HS-5 (cell line): ENCODE measurements at places on chromosomes 6 and 20.

DNA sequence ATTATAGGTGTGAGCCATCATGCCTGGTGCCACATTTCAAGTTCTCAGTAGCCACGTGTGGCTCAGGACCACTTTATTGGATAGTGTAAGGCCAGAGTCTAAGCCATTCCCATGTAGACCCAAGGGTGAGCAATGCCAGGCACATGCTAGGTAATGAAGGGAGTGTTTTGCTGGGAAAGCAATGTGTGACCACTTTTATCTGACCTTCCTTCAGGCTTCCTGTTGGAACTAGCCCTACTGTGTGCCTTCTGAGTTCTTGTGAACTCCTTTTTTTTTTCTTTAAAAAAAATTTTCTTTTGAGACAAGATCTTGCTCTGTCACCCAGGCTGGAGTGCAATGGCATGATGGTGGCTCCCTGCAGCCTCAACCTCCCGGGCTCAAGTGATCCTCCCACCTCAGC, 33.3 kb downstream of the ZNF341 start:
- no peak for DNase-seq

DNA sequence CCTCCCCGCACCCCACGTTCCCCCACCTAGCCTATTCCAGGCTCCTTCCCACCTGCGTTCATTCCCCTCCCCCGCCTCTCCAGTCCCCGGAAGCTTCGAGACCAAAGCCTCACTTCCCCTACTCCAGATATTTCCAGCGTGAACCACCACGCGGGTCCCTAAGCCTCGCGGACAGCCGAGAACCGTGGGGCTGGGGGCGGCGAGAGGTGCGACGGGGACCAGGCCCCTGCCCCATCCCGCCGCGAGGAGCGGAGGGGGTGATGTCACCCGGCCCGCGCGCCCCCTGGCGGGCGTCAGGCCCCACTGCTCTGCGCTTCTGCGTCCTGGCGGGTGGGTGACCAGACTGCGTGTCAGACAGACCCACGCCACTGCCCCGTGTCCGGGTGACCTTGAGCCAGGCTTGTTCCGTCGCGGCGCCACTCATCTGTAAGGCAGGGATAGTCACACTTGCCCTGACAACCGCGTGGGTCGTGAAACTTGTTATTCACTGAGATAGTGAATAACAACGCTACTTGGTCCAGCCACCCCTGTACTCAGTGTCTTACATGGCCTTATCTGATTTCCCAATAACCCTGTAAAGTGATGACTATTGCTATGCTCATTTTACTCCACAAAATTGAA, 9.0 kb upstream of the HSP90AB1 start:
- DNase-seq: no peak

- peak; percentile 44 for DNase-seq
These were observed 3.1 kb upstream of the STX16 start for GRCh38 chr20:58647796-58648501.

DNA sequence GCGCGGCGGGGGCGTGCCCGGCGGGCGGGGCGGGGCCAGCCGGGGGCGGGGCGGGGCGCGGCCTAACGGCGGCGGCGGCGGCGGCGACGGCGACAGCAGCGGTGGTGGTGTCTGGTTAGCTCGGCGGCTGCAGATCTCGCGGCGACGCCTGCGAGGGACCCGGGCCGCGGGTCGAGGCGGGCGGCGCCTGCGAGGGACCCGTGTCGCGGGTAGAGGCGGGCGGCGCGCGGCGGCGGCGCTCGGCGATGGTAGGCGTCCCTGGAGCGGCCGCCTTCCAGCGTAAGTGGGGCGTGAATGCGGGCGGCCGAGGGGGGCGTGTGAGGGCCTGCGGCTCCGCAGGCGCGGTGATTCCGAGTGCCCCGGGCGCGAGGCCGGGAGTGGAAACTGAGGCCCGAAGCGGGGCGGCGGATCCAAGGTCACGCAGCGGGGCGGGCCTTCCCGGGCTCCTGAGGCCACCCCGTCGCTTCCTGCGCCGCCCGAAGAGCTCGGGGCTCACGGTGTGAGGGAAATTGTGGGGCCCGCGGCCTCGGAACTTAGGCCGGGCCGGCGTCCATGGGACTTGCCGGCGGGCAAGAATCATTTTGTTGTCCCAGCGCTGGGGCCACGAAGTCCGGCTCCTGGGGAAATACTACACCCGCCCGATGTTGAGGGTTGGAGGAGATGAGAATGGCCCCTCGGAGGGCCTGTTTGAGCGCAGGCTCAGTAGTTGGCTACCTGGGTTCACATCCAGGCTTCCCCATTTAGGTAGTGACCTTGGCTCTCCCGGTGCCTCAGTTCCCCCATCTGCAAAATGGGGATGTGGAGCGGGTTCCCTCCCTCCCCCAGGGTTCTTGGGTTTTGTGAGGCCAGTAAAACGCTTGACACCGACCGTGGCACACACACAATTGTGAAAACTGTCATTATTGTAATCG, at the start of gene CBFA2T2:
CBFA2T2 (plus strand) TSS at position 74 of the 911 bp plus-strand sequence; CDS start at position 246, 172 bp downstream.
- DNase-seq: peak; percentile 18

- DNase-seq: peak; percentile 93
These were observed 40.1 kb downstream of the OR2B2 start for GRCh38 chr6:27871924-27872638.

DNA sequence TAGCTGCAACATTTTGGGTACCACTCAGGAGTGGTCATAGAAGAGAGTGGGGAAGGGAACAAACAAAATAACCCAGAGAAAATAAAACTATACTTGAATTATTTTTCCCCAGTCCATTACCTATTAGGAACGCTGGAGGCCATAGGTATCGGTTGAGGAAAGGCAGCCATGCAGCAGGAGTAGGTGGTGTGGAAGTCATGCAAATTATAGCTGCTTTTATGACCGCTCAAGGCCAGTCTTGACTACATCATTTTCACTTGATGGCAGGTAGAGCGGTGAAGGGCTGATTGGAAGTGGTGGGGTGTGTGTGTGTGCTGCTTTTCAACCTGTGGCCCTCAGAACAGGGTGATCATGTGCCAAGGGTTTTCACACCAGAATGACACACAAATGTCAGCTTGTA, 36.5 kb upstream of the KIF13A start:
- DNase-seq: no peak

DNA sequence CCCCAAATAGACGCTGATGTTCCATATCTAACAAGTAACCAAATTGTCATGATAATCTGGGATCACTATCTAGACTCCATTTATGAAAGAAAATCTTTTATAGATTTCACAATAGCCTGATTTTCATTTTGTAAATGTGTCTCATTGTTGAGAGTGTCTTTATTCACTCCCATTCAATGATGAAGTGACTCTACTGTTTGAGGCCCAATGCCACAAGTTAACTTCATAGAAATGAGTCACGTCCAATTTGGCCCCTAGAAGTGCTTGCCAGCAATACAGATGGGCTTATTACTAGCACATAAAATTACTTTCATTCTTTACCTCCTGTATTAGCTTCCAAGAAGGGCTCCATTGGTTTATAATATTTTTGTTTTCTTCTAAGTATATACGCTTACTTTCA, 6.3 kb downstream of the IPCEF1 start:
- DNase-seq: no peak

DNA sequence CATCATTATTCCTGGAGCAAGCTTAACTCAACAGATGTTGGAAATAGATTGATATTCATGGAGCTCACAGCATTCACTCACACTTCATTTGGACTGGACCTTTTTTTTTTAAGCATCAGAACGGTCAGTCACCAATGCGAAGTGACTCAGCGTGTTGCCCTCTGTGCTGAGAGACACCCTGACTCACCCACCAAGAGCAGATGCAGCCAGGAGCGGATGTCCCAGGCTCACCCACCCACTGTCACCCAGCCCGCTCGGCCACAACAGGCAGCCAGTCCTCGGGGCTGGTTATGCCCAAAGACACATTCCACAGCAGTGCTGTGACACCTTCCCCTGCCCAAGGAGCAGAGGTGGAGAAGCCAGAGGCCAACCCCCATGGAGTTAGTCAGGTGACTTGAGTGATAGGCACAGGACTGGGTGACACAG, 15.7 kb downstream of the RNASET2 start:
- no peak for DNase-seq

GRCh38 chr6:47308552-47309290, 984 bp downstream of the TNFRSF21 start:
- DNase-seq: no peak

DNA sequence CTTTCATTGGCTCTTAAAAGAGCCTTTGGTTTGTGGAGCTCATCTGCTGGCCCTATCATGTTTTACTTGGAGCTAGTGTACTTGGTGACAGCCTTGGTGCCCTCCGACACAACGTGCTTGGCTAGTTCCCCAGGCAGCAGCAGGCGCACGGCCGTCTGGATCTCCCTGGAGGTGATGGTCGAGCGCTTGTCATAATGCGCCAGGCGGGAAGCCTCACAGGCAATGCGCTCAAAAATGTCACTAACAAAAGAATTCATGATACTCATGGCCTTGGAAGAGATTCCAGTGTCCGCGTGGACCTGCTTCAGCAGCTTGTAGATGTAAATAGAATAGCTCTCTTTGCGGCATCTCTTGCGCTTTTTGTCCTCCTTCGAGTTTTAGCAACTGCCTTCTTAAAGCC, 22.8 kb upstream of the SLC17A4 start:
- no peak for DNase-seq

- no peak for DNase-seq
These were observed 353.6 kb downstream of the ADGRB3 start for GRCh38 chr6:68988698-68989097.

DNA sequence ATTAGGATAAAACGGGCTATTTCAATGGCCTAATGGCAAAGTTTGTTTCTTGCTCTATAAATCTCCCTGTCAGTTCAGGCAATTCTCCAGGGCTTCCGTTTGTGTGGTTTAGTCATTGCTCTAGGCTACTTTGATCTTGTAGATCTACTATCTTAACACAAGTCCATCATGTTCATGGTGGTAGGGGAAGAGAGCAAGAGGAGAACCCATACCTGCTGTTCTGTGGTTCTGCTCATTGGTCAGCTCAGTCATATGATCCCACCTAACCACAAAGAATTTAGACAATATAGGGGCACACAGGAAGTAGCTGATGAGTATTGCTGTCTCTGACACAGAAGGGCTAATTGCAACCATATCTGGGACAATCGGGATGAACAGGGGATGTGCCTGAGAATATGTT, 4.9 kb upstream of the DEK start:
- DNase-seq: no peak

- no peak for DNase-seq
These were observed 19.4 kb upstream of the MAPK13 start for GRCh38 chr6:36110863-36111262.

DNA sequence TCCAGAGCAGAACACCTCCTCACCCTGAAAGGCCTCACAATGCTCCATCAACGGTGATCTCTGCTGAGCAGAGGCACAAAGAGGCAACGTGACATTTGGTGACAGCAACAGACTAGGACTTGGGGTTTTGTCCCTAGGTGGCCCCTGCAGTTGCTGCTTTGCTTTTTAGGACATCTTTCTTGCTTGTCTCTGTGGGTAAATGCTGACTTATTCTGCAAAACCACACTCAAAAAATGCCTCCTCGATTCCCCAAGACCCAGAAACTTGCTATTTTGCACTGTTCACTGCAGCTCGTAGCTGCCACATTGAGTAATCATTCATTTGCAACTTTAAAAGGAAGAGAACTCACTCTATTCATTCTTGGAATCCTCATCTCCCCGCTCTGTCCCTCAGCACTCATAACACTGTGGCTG, 209.9 kb downstream of the LY86 start:
- DNase-seq: no peak
